ENCODE measurements at places on chromosomes 11 and 22. TPM values are rescaled to one million over a fixed set of nuclear protein-coding genes. Genes with fewer than 3 reads are reported as not detected.

- H3K36me3 ChIP-seq, result no peaks in the 10 kb centered on the region
- H3K4me1 ChIP-seq, result peaks cover 5% of the 10 kb centered on the region
- no peak overlapping the region for H3K27ac ChIP-seq
- peak; percentile 84 for DNase-seq
- peaks cover 2% of the 10 kb centered on the region for H3K27me3 ChIP-seq
Measured at GRCh38 chr11:61947486-61948210, 2.5 kb upstream of the BEST1 start.

- H3K4me1 ChIP-seq, result no peaks in the 10 kb centered on the region
- DNase-seq, result no peak
- no peak overlapping the region for H3K27ac ChIP-seq
- H3K4me3 ChIP-seq, result no peak overlapping the region
Measured at GRCh38 chr11:84145616-84146185, 859.5 kb upstream of the CCDC90B start.

DNA sequence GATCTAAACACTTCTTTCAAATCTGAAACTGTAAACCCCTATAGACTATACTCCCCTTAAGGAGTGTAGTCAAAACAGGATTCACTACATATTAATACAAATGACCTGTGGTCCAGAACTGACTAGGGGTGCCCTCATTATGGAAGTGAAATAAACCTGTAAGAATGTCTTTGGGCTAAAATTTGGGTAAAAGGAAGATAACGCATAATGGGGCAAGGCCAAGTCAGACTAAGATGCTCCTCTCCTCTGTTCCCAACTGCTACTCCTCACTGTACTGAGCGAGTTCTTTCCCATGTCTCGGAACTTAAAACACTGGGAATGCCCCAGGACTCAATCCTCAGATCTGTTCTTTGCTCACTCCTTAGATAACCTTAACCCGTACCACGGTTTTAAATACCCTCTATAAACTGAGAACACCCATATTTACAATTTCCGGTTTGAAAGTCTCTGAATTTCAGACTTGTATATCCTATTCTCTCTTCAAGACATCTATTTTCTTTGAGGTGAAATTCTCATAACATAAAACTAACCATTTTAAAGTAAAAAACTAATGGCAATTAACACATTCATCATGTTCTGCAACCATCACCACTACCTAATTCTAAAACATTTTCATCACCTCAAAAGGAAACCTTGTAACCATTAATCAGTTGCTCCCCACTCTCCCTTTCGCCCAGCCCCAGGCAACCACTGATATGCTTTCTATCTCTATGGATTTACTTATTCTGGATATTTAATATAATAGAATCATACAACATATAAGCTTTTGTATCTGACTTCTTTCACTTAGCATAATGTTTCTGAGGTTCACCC, 4.0 kb downstream of the THAP12 start:
- no peak for DNase-seq
- no peaks in the 10 kb centered on the region for H3K27me3 ChIP-seq
- H3K4me1 ChIP-seq, result peaks cover 68% of the 10 kb centered on the region
- no peak overlapping the region for H3K27ac ChIP-seq
- peaks cover 4% of the 10 kb centered on the region for H3K36me3 ChIP-seq
- no peak overlapping the region for H3K4me3 ChIP-seq

DNA sequence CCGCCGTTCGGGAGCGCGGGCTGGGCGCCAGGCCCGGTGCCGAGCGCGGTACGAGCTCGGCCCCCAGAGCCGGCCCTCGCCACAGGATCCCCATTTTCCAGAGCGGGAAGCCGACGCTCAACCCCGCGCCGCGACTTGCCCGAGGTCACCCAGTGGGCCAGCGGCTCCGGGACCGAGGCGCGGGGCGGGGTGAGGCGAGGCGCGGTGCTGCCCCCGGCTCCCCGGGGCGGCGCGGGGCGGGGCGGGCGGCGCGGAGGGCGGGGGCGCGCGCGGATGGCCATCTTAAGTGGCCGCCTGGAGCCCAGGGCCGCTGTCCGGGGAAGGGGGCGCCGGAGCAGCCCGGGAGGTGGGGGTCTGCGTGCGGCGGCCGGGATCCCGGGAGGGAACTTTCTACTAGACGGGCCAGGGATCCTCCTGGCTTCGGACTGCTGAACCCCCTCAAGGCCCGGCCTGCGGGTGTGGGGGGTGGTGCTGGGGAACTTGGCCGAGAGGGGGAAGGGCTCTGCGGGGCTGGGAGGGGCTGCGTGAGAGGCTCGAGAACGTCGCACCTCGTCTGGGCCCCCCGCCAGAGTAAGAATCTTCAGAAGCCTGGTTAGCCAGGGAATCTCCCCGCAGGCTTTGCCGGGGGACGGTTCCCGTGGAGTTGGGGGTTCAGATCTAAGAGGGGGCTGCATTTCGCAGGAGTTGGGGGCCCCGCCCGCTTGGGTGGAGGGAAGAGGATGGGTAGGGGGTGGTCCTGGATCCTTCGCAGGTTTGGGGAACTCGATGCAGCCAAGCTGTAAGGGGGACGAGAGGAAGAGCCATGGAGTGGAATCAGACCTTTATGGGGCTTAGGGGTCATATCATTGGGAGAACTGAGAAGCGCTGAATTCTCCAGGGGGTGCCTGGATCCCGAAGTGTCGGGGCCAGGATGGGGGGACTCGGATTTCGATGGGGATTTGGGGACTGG, 678 bp upstream of the INPPL1 start:
- H3K4me1 ChIP-seq, result peaks cover 16% of the 10 kb centered on the region
- peak overlapping the region; percentile 87 for H3K27ac ChIP-seq

DNA sequence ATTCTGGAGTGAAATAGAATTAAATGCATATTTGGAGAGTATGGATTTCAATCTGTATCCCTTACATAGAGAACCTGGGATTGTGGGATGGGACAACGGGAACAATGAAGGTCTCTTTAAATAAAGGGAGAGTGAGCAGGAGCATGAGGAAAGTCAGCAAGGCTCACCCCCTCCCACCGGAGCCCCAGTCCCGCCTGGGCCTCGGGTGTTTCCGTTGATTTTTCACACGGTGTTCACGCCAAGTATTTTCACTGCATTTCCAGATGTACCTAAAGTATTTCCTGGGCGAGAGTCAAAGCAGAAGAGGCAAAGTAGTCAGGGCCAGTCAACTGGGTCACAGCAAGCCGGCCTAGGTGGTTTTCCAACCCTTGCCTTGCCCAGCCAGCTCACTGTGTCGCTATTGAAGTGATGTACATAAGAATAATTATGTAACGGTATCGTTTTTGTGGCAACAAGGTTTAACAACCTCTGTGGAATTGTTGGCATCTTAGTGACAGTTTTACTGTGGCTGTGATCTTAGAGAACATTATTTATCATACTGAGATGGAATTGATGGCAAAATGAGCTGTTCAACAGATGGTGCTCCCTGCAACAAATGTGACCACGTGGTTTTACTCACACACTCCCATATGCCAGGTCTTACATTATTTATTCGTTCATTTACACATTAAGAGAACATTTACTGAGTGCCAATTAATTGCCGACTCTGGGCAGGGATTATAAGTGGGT, 177.3 kb downstream of the ADAMTS15 start:
- H3K4me1 ChIP-seq, result peaks cover 2% of the 10 kb centered on the region
- H3K27me3 ChIP-seq, result peaks cover 21% of the 10 kb centered on the region
- H3K27ac ChIP-seq, result no peak overlapping the region
- H3K36me3 ChIP-seq, result no peaks in the 10 kb centered on the region
- no peak overlapping the region for H3K4me3 ChIP-seq

GRCh38 chr11:125357551-125357950, 138.5 kb downstream of the FEZ1 start:
- no peaks in the 10 kb centered on the region for H3K36me3 ChIP-seq
- no peaks in the 10 kb centered on the region for H3K27me3 ChIP-seq
- DNase-seq, result no peak

DNA sequence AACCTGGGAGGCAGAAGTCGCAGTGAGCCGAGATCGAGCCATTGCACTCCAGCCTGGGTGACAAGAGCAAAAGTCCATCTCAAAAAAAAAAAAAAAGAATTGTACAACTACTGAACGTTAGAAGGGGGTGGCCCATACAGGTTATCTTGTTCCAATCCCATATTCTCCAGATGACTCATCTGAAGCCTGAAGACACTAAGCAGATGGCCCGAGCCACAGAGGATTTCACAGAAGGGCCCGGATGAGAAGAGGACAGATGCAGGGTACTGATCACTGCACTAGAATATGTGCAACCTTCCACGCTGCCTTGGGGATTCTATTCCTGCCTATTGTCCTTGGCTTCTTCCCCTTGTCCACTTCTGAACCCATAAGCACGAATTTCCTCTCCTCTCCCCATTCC, 70.9 kb upstream of the UBASH3B start:
- DNase-seq, result no peak
- peaks cover 8% of the 10 kb centered on the region for H3K4me1 ChIP-seq
- H3K27me3 ChIP-seq, result peaks cover 2% of the 10 kb centered on the region
- no peak overlapping the region for H3K27ac ChIP-seq
- no peaks in the 10 kb centered on the region for H3K36me3 ChIP-seq

DNA sequence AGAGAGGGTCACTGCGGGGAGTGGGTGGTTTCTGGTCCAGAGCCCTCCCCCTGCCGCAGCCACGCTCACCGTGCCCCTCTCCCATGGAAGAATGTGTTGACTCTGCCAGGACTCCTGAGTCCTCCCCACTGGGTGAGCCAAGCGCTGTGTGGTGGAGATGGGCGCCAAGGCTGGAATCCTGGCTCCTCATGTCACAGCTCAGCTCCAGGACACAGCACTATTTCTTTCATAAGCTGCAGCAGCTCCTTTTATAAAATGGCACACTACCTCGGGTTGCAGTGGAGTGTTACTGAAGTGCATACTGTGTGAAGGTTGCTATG, 83.9 kb downstream of the FEZ1 start:
- peaks cover 15% of the 10 kb centered on the region for H3K27me3 ChIP-seq
- H3K4me3 ChIP-seq, result no peak overlapping the region
- H3K27ac ChIP-seq, result no peak overlapping the region
- no peaks in the 10 kb centered on the region for H3K36me3 ChIP-seq
- DNase-seq, result no peak
- H3K4me1 ChIP-seq, result no peaks in the 10 kb centered on the region

DNA sequence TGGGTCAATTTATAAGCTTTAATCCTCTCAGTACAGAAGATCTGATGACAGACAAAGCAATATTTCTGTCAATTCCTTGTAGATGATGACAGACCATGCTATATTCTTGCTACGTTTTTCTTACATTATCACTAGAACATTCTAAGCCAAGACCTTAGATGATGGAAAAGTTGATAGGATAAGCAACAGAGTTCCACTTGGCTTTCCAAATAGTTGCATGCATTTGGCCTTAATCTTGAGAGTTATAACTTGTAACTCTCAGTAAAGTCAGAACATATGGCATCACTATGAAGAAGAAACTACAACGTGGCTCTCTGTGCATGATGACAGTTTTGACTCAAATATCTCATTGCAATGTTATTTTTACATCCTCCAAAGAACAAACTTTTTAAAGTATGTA, 544.3 kb upstream of the LRRC4C start:
- DNase-seq, result no peak
- H3K4me1 ChIP-seq, result no peaks in the 10 kb centered on the region
- no peaks in the 10 kb centered on the region for H3K27me3 ChIP-seq

DNA sequence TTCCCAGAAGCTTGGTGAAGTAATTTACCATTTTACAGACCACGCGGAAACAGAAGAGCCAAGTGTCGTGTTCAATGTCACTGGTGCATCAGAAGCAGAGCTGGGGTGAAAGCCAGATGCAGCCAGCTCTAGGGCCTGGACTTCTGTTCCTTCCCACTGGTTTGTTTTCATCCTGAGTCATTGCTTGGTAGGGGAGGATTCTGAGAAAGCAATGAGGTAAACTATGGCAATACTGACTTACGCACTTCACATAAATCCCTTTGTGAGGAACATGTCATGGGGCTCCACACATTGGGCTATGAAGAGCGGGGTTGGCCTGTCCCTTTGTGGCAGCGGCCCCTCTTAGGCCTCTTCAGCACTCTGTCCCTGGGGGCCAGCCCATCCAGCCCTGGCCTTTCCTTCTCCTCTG, 52.4 kb upstream of the RBFOX2 start:
- H3K4me3 ChIP-seq, result no peak overlapping the region
- peaks cover 3% of the 10 kb centered on the region for H3K4me1 ChIP-seq
- no peaks in the 10 kb centered on the region for H3K27me3 ChIP-seq
- no peak overlapping the region for H3K27ac ChIP-seq

LRP4 gene
- total RNA-seq, result 0.18 TPM

TMPRSS4 gene
- total RNA-seq, result not detected

PRODH gene
- total RNA-seq, result not detected

MAML2 gene
- total RNA-seq, result 23.9 TPM

TEX12 gene
- total RNA-seq, result 0.34 TPM

PGA3 gene
- not detected for total RNA-seq

All from activated CD4-positive, alpha-beta T cell treated with anti-CD3 and anti-CD28 coated beads for 36 hours (primary cell).